Activated T-cell treated with anti-CD3 and anti-CD28 coated beads, Interleukin-2, amount 50 U/mL, for 1 hour (primary cell): ENCODE measurements at places on chromosomes 3 and 15.

DNA sequence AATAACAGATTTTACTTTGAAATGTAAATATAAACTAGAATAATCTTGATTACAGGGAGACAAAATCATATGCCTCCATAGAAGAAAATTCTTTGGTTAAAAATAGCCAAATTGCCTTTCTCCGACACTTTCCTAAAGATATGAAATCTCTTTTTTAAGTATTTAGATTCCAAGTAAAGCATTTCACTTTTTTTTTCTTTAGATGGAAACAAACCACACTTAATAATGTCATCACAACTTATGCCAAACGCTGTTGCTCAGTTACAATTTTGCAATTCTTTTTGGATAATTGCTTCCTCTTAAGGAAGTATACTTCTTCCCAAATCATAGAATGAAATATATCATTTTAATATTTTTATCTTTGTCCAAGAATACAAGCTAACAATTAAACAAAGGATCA is 294.1 kb upstream of the ARL6 start:
- DNase-seq = no peak

DNA sequence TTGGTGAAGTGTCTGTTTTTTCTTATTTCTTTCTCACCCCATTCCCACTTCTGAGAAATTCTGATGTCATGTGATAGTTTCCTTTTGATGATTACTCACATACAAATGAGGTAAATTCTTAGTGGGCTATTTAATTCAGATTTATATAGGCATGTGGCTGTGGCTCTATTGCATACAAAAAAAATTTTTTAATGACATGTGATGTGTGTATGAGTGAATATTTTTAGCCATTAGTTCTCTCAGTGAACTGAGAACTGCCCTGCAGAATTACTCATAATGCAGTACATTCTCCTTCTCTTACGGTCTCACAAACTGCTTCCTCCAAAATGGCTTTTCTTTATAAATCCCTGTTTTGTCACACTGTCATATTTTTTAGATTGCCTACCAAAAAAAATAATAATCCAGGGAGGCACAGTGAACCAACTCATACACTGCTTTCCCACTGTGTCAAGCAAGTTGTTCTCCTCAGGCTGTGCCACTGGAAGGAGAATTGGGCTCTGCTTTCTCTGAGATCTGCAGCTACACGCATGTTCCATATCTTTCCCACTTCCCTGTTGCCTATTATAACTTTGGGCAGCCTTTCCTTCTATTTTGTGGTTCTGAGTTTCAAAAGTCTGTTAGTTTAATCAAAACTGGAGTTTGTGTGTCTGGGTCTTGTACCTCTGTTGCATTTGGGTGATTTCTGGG is 415.7 kb upstream of the THBS1 start:
- DNase-seq = no peak

DNA sequence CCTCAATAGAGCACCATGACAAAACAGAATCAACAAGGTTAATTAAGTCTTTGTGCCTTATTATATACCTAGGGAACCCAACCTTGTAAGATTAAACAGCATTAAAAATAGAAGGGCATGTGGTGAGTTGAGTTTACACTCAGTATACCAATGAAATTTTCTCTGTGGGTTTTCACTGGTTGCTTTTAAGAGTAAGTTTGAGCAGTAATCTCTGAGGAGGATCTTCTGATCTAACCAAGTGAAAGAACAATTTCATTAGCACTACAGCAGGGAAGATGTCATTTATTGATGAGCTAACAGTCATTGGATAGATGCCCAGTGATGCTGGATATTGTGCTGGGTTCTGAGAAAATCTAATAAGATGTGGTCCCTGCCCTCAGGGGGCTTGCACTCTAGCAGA is 26.9 kb upstream of the AKAP13 start:
- no peak for DNase-seq

GRCh38 chr3:11379238-11379823 is 107.1 kb downstream of the ATG7 start:
- DNase-seq = no peak

DNA sequence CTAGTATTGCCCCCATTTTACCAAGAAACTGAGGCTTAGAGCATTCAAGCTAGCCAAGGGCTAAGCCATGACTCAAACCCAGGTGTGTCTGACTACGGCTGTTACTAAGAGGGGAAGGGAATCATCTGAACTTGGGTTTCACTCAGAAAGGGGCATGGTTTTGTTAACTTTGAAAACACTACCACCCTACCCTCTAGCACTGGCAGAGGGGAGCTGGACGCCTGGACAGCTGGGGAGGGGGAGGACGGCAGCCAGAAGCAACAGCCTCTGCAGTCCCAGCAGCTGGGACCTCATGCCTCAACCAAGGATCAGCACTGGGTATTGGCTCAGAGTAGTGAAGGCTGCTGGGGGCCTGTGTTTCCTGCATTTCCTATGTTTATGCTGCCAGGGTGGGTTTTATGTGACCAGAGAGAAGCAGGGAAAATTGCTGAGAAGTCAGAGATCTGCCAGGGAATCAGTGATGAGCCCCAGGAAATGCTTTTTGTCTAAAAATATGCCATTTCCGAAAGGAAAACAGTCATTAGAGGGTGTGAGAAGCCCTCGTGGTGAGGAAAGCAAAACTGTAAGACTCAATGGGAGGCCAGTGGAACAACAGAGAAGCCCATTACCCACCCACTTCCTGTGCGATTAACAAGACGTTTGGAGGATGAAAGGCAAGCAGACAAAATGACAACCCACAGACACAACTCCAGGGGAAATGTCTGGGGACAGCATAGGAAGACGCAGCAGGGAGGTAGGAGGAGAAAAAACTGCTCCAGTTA is 41.2 kb downstream of the LIPC start:
- DNase-seq = no peak

DNA sequence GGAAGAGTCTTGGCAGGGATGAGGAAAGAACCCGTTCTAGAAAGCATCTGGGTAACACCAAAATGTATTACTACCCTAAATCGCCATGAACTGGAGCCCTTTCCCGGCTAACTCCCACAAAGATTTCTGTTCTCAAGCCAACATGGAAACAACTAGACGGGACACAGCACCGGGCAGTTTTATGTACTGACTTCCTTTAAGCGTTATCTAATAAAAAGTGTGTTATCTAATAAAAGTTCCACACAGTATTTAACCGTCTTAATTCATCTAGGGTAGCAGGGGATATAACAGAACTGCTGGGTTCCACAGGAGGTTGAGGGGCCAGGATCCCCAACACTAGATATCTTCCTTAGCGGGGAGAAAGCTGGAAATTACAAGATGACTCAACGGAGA is 347 bp upstream of the C3orf62 start:
- DNase-seq = no peak

- DNase-seq = no peak
These were observed 104.9 kb upstream of the EOMES start for GRCh38 chr3:27827041-27827440.

- no peak for DNase-seq
These were observed 78.6 kb downstream of the IGSF11 start for GRCh38 chr3:118955914-118956556.

DNA sequence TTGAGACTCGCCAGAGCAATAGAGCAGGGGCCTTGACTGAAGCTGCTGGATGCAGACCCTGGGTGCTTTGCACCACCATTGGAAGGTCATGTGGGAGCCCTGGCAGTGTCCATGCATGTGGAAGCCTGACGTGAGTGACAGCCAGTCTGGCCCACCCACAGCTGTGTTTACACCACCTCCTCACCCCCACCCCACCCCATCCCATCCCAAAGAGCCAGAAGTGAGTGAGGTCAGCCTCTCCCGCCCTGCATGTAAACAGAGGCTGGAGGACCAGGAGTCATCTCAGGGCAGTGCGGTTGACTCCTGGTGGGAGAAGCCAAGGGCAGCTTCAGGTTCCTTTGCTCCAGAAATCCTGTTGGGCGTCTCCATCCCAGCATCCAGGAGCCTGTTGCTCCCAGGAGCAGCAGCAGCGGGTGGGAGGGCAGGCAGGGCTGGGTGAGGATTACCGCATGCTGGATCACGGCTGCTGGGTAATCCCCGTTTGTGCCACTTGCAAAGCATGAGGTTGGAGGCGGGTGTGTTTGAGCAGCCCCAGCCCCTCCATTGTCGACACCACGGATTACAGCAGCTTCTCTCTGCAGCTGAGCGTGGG is 44.6 kb downstream of the CORO2B start:
- DNase-seq = no peak
